A549 treated with dexamethasone at 1 μM for 4 hours (cell line): ENCODE measurements at places on chromosomes 7 and 10. TPM values are rescaled to one million over a fixed set of nuclear protein-coding genes. Genes with fewer than 3 reads are reported as not detected.

Gene AOAH
- 0.11 to 0.16 TPM in 2 of 5 replicates, not detected in the others for total RNA-seq

Gene OIT3
- total RNA-seq = 0.04 TPM in 1 of 5 replicates, not detected in the others

Gene NPY4R2
- total RNA-seq = 11.5 to 36.0 TPM (median 30.6 TPM) in 5 replicates

Gene MYL10
- total RNA-seq = not detected in 5 replicates
